ENCODE measurements at places on chromosomes 3 and 15.

DNA sequence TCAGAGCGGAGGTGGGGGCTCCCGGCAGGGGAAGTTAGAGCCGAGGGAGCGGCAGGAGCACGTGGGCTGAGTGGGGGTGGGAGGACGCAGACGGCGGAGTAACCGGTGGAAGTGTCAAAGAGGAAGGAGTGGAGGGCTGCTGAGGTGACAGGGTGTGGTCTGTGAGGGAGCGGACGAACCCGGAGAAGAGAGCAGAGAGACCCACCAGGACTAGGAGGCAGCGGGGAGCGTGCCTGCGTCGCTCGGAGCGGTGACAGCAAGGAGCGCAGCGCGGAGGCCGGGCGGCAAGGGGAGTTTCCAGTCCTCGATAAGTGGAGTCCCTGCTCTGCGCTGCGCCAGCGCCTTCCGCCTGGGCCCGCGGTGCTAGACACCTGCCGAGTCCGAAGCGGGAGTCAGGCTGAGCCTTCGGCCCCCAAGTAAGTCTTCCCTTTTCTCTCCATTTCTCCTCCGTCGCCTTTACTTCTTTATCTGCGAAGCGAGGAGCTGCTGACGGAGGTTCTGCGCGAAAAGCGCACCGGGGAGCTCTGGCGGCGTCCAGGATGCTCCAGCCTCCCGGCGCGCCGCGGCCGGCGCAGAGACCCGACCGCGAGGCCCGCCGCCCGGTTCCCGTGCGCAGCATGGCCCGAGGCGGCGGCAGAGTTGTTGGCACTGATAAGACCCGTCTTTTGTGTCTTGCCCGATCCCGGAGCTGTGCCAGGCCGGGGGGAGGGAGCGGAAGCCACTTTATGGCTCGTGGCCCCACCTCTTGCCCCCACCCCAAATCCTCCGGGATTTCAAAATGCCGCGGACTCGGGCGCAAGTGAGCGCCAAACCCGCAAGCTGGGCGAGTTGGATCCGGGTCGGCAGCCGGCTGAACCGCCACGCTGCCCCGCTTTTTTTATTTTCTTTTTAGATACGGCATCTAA is 533.0 kb upstream of the SEMA6D start:
- DNase-seq: no peak

DNA sequence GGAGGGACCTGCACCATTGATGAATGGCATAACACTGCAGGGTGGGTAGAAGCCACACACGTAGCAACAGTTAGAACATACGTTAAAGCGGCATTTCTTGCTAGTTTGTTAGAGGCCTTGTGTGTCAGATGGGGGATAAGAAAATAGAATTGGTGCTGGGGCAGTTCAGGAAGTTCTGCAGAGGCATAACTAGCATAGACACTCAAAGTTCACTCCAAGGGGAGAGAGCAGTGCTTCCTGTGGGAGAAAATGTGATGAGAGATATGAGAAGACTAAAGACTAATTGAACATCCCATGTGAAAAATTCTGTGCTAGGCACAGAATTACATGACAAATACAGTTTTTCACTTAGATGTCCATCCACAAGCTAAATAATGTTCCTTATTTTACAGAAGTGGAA is 327.1 kb downstream of the ZNF621 start:
- no peak for DNase-seq

GRCh38 chr3:42520336-42520735 is 17.9 kb downstream of the VIPR1 start:
- DNase-seq: no peak

DNA sequence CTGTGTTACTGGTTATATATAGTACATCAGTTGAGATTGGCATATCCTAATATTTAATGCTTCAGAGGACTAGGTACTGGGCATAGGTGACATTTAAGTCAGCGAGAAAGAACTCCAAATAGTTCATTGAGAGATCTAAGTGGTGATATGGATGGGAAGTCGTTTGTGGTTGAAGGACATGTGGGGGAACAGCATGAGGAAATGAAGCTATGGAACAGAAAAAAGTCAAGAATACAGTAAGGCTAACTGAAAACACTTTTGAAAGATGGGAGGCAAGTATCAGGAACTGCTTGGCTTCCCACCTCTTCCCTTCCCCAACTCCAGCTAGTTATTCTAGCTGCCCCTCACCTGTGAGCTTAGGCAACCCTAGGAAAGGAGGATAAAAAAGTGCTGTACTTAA is 3.7 kb upstream of the MYO5A start:
- DNase-seq: no peak

DNA sequence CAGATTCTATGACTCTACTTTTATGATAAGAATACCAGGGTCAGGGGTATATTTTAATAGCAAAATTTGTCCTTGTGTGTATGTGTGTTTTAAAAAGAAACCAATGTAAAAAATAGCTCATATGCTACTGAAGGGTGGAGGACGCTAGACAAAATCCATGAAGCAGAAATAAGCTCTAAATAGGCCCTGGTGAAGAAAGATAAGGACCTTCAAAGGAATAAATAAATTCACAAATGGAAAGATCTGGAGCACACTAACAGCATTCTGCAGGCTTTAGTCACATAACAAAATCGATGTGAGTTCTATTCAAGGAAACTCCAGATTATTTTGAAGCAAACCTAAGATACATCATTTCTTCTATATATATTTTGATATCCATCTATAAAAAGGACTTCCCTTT is 27.2 kb upstream of the ATP11B start:
- no peak for DNase-seq

DNA sequence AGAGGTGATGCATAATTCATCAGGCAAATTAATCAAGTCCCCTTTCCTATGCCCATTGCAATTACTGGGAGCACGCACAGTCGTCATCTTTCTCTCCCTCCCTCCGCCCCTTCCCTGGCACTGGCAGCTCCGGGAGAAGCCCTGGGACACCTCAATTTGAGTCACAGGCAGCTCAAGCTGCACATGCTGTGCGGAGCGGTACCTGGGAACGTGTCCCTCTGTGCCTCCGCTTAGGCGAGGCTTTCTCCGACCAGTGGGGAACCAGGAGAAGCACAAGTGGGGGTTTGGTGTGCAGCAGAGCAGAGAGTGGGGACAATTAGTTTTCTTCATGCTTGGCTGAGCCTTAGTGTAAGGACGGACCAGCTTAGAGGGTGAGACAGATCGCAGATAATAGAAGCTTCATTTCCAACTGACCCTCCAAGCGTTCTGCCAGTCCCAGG is 88.3 kb downstream of the SOX14 start:
- DNase-seq: no peak

GRCh38 chr15:71775856-71776255 is 34.5 kb upstream of the NR2E3 start:
- DNase-seq: no peak

DNA sequence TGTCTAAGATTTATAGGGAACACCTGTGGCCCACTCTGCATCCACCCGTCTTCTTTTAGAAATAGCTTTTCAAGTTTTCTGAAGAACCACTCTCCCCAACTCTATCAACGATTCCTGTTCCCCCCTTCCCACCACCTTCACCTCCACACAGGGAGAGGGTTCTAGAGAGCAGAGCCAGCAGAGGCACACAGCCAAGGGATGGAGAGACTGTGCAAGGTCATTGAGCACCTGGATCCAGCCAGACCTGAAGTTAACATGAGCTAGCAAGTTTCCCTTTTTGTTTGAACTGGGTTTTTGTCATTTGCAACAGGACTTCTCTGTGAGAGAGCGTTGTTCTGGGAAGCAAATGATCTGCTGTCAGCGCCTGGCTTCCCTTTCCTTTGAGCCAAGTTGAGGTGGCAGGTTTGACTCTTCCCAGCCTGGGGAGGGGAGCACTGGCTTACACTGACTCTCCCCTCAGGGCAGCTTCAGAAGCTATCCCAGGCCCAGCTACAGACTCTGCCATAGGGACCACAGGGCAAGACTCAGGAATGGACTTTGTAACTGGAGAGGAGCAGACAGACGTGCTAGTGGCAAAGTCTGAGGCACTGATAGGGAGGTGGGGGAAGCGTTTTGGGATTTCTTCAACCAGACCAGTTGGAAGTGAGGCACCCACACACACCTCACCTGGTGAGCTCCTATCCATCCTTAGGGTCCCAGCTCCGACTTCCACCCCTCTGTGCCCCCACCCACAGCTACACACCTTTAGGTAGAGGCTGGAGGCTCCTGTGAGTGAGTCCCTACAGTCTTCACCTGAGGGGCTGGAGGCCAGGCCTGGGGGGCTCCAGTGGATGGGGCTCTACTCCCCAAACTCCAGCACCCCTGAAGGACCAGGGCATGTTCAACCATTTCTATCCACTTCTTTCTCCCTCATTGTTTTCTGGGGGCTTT is 19.4 kb upstream of the PLXNA1 start:
- DNase-seq: no peak
